Skeletal muscle cell (primary cell): ENCODE measurements at places on chromosomes 12 and 14.

GRCh38 chr12:3897371-3897971 lies 24.3 kb upstream of the PARP11 start:
- DNase-seq = no peak

- no peak for DNase-seq
These were observed 216.1 kb downstream of the MSRB3 start for GRCh38 chr12:65494537-65494936.

- DNase-seq = no peak
These were observed 155.1 kb downstream of the CCDC59 start for GRCh38 chr12:82203086-82203485.

- DNase-seq = no peak
These were observed 235.3 kb downstream of the KSR2 start for GRCh38 chr12:117733549-117733805.

GRCh38 chr12:26719852-26720251 lies 113.1 kb downstream of the ITPR2 start:
- DNase-seq = no peak

GRCh38 chr12:39626033-39626814 lies 6.6 kb upstream of the ABCD2 start:
- no peak for DNase-seq

- no peak for DNase-seq
These were observed 8.3 kb downstream of the KRT7 start for GRCh38 chr12:52241205-52241842.

DNA sequence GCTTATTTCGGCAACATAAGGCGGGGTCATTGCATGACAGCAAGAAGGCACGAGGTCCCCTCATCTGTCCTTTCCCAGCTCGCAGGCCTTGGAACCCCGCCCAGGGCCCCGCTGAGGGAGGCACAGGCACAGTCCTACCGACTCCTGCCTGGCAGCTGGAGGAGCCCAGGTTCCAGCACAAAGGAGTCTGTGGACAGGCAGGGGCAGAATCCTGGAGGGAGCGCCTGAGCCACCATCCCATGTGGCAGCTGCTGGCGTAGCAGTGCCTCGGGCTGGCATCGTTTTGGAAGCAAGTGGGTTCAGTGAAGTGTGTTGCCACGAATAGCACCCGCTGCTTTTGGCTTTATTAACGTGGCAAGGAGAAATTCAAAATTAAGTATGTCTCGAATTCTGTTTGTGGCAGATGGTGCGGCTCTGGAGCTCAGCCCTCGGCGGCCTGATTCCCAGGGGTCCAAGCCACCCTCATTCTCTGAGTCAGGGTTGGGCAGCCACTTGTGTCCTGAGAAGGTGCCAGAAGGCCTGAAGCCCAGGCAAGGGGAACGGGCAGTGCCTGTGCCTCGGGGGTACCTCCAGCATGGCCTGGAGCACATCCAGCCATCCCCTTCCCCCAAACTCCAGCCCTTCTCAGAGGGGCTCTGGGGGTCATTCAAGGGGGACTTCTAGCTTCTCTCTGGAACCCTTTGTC lies 35.9 kb downstream of the SLC8B1 start:
- DNase-seq = no peak

GRCh38 chr12:108584456-108585065 lies 13.3 kb downstream of the TMEM119 start:
- DNase-seq = no peak

DNA sequence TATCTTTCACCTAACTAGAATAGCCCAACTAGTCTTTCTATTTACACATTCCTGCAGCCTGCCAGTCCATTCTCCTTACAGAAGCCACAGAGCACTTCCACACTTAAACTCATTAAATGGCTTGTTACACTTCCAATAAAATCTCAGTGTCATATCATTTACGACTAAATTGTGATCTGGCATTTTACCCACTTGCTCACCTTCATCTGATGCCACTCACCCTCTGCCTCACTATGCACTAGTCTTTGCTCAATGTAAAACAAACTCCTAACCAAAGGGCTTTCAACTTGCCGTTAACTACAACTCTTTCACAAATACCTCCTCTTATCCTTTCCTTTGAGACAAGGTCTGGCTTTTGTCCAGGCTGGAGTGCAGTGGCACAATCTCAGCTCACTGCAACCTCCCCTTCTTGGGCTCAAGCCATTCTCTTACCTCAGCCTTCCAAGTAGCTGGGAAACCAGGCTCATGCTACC lies 24.1 kb downstream of the YAF2 start:
- no peak for DNase-seq

DNA sequence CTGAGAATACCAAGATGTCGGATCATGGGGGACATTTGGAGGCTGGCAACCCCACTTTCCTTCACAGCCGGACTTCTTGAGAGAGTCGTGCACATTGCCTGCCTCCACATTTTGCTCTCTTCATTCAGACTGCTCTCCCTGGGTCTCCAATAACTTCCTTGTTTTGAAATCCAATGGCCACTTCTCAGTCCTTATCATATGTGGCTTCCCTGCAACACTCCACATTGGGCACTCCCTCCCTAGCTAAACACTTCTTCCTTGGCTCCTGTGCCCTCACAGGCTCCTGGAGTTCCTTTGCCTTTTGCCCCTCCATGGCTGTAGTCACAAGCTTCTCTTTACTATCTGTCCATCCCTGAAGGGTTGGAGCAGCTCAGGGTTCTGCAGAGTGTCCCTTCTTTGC lies 30.1 kb downstream of the NPC2 start:
- DNase-seq = no peak

DNA sequence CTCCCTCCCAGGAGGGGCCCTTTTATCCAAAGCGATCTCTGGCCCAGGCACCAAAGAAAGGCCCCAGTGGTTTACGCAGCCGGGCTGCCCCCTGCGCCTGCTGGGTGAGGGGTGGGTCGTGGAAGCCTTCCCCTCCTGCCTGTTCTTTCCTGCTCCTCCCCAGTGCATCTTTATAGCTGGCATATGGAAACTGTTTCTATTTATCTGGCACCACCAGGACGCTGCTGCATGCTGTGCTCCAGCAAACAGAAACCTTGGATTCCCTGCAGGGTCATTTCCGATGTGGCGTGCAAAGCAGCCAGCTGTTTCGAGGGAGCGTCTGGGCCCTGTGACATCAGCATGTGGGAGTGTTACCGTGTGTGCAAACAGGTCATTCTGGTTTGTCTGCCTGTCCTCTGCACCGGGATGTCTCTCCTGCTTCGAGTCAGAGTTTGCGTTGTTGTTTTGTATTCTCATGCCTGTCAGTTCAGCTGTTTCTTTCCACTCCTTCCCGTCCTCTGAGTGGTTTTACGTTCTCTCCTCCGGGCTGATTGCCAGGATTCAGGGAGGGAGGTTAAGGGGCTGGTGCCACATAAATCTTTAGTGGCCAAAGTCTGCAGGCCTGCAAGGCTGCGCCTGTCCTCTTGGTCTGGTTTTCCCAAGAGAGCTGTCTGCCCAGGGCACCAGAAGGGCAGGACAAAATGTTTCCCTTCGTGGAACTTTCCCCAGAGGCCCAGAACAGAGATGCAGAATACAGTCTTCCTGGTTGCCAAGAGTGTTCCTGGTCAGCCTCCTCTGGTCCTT lies 24.6 kb downstream of the TPCN1 start:
- DNase-seq = peak; percentile 92

- DNase-seq = no peak
These were observed 1.3 kb downstream of the ZNF219 start for GRCh38 chr14:21096978-21097635.

DNA sequence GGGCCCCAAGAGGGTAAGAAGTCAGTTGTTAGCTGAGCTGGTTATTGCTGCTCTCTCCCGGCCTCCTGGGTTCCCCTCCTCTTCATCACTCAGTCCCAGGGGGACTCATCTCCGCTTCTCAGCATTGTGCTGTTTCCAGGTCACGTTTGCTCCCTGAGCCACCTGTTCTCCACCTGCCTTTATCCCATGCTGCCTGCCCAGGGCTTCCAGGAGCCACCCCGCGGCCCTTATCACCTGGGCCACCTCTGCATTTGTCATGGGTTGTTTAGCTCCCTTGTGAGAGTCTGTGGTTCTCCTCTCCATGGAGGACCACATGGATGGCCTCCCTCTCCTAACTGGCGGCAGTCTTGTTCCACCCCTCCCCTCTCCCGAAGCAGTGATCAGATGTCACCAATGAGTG lies 36.0 kb downstream of the SYNDIG1L start:
- no peak for DNase-seq

- no peak for DNase-seq
These were observed 276.7 kb upstream of the LRIG3 start for GRCh38 chr12:59196989-59197388.

DNA sequence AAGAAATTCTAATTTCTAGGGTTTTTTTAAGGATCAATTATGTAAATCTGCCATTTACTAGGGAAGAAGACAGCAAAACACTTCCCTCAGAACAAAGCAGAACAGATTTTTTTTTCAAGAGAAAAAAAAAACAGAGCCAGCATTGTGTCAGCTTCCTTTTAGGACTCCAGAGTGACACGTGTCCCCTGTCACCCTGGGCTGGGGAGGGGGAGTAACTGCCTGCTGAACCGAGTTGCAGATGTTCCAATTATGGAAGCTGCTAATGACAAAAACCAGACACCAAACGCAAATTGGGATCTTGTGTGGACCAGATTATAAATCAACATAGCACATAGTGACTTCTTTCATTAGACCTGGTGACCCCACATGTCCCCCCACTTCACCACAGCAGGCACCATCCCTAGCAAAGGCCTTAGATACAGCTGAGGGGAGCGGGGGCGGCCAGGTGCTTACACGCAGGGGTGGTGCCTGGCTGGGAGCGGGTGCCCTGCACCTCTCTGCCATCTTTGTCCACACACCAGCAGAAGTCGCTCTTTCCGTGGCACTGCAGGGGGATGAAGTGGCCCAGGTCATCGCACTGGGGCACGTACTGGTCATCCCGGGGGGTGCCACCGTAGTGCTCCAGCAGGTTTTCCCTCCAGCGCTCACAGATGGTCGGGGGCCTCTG lies 25.4 kb downstream of the RTRAF start:
- no peak for DNase-seq

GRCh38 chr14:77554816-77555599 lies 56.4 kb upstream of the ISM2 start:
- no peak for DNase-seq

DNA sequence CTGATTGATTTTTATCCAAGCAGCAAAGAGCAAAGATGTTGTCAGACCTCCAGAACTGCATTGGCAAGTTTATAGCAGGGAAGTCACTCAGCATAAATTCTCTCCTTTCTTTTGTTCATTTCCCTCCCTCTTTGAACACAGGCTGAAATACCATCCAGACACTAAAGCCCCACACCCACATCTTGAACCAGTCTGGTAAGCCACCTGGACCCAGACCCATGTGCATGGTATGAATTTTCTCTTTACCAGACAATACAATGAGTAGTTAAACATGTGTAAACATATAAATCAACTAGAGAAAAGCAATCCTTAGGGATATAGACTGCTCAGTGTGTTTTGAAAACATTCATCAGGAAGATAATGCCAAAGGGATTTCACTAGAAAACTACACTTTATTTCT lies 488.3 kb upstream of the FLRT2 start:
- DNase-seq = no peak

DNA sequence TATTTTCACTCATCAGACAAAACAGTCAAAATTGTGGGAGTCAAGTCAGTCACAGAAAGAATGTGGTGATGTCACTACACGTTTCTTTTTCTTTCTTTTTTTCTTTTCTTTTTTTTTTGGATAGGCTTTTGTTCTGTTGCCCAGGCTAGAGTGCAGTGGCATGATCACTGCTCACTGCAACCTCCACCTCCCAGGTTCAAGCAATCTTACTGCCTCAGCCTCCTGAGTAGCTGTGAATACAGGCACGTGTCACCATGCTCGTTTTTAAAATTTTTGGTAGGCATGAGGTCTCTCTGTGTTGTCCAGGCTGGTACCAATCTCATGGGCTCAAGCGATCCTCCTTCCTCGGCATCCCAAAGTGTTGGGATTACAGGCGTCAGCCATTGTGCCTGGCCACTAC lies 2.3 kb downstream of the CLECL1 start:
- DNase-seq = no peak

GRCh38 chr14:33347796-33348195 lies 409.1 kb downstream of the NPAS3 start:
- peak; percentile 35 for DNase-seq

DNA sequence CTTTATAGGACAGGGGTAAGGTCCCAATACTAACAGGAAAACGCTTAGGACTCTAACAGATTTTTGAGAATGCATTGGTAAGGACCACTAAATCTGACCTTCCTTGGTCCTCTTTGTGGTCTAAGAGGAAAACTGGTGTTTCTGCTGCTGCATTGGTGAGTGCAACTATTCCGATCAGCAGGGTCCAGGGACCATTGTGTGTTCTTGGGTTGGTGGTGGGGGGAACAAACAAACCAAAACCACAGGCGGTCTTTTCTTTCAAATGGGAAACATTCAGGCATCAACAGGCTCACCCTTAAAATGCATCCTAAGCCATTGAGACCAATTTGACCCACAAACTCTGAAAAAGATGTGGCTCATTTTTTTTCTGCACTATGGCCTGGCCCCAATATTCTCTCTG lies 20.7 kb downstream of the EPYC start:
- DNase-seq = no peak

GRCh38 chr12:123906711-123907420 lies 65.8 kb downstream of the CCDC92 start:
- DNase-seq = no peak

DNA sequence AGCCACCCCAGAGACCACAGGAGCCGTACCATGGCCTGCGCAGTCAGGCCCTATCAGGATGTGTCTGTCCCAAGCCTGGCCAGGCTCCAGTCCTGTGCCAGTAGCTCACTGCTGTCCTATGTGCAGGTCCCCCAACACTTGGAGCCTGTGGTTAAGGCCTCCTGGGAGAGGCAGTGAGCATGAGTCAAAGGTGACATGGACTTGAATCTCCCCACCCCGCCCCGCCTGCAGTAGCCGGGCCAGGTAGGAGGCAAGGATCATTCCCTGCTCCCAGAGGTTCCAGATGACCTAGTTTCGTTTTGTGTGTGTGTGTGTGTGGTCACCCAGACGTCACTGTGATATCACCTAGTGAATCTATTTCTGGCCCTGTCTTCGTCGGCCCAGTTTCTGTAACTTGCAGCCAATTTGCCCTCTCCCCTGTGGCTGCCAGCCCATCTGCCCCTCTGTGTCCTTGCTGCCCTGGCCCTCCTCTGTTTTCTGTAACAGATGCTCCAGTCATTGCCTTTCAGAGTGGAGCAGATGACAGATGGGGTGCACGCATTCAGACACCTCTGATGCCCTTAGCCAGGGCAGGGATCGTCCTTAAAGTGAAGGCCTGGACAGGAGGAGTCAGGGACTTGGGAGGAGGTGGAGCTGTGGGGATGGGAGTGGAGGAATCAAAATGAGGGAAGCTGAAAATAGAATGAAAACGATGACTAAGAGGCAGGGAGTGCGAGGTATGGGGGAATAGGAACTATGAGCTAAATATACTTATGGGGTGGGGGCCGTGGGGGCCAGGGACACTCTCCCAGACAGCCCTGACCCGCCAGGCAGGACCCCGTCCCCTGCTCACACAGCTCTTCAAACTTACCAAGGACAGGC lies 37.4 kb downstream of the SLC6A12 start:
- DNase-seq = no peak

DNA sequence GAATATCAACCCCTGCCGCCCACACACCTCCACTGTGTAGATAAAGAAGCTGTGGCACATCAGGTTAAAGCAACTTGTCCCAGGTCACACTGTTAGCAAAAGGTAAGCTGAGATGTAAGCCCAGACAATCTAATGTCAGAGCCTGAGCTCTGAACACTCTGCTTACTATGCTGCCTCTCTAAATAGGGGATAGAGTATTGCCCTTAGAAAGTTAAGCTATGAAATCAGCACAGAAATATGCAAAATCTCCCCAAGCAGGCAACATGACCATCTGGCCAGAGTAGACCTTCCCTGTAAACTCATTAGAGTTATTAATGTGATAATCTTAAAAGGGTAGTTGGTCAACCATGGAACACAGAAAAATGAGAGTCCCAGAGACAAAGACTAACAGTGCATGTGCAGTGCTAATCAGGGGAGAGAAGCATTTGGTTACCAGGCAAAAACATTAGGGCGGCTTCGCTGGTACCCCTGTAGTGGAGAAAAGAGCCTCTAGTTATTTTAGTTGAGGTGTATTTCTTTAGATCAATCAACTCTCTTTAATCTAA lies 171.0 kb downstream of the BTG1 start:
- DNase-seq = no peak
